ENCODE measurements at places on chromosomes 3 and 15.

GRCh38 chr15:66942649-66943390, 122.6 kb upstream of the SMAD3 start:
- no peak for DNase-seq

DNA sequence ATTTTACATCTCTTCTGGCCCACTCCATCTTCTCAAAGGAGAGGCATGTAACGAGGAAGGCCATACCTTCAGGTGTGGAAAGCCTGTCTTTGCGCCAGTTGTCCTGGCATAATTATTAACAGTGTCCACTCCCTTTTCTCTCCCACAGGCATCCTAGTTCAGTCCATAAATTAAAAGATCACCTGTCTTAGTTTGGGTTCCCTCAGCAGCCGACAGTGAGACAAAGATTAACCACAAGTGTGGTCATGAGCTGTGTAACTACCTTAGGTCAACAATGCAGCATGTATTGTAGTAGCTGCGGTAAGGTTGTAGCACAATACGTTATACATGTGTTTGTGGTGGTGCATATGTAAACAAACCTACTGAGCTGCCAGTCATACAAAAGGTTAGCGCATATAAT, 103.3 kb upstream of the GALNT15 start:
- peak; percentile 95 for DNase-seq

DNA sequence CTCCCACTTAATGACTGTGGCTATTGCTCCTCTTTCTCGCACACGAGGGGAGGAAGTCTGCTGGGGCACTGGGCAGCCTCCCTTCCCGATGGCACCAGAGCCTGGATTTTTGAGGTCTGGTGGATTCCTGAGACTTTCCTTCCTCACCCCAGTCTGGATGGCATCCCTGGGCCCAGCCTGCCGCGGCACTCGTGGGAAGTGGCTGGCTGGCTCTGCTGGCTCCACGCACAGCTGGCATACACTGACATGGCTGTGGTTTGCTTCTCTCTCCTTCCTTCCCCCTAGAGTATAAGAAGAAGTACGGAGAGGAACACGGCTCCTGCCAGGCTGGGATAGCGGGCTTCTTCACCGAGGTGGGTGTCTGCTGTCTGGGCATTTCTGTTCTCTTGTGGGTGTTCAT, 319.8 kb upstream of the LRRFIP2 start:
- no peak for DNase-seq

DNA sequence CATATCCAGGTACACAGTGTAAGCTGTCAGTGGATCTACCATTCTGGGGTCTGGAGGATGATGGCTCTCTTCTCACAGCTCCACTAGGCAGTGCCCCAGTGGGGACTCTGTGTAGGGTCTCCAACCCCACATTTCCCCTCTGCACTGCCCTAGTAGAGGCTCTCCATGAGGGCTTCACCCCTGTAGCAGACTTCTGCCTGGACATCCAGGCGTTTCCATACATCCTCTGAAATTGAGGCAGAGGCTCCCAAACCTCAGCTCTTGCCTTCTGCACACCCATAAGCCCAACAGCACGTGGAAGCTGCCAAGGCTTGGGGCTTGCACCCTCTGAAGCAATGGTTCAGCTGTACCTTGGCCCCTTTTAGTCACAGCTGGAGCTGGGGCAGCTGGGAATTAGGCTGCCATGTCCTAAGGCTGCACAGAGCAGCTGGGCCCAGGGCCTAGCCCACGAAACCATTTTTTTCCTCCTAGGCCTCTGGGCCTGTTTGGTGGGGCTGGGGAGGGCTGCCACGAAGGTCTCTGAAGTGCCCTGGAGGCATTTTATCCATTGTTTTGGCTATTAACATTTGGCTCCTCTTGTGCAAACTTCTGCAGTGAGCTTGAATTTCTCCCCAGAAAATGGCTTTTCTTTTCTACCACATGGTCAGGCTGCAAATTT, 65.5 kb upstream of the FILIP1L start:
- DNase-seq = no peak

- DNase-seq = no peak
Observed at GRCh38 chr3:52930748-52931147, 33.4 kb upstream of the STIMATE start.

GRCh38 chr3:8972639-8973038, 9.4 kb upstream of the RAD18 start:
- peak; percentile 40 for DNase-seq

GRCh38 chr3:152183473-152183872, 85.3 kb upstream of the MBNL1 start:
- DNase-seq = peak; percentile 25

DNA sequence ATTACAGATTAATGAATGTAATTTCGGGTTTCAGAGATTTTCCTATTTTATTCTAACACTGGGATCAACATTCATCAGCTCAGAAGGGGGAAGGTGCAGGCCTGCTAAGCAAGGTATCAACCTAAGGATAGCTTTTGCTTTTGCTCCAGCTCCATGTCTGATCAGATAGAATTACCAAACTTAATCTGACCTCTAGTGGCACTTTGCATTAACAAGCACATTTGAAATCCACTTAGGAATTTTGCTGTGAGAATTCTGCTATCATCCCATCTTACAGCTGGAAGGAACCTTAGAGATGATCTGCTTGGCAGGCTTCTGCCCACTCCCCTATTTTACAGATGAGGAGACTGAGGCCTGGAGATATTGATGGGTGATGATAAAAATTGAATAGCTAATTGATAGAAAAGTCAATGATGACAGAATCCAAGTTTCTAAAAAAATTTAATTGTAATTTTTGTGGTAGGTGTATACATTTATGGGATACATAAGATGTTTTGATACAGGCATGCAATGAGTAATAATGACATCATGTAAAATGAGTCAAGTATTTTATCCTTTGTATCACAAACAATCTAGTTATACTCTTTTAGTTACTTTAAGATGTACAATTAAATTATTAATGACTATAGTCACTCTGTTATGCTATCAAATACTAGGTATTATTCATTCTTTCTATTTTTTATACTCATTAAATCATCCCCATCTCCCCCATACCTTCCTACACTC, 209.2 kb upstream of the ZPLD1 start:
- DNase-seq = peak; percentile 90

- peak; percentile 41 for DNase-seq
Observed at GRCh38 chr3:132283440-132283839, 33.8 kb upstream of the ACP3 start.

DNA sequence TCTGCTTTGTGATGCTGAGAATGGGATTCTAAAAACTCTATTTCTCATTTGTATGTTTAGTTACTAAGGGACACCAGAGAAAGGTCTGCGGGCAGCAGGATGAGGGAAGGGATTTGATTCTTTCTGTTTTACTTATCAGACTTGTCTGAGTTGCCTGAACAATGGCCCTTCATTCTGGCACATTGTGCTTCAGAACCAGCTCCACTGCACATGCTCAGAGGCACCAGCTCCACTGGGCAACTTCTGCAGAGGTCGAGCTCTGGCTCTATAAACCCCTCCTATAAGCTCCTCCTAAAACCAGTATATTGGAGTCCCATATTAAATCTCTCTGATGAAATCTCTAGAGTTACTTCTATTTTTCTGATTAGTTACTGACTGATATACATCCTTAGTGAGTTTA, 453.2 kb upstream of the CDIN1 start:
- DNase-seq = no peak

DNA sequence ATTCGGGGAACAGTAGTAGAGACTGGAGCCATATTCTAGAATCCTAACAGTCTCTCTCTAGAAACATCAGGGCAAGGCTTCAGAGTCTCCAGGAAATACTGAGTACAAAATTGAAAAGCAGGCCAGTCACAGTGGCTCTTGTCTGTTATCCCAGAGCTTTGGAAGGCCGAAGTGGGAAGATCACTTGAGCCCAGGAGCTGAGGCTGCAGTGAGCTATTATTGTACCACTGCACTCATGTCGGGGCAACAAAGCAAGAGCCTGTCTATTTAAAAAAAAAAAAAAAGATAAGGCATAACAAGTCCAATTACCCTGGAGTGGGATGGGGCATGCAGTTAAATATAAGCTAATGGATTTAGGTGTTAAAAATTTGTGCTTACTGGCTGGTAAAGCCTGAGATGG, 79.0 kb downstream of the SEMA6D start:
- no peak for DNase-seq

GRCh38 chr3:42052132-42052483, 39.0 kb upstream of the TRAK1 start:
- no peak for DNase-seq

- no peak for DNase-seq
Observed at GRCh38 chr15:31261266-31262142, 65.1 kb upstream of the KLF13 start.

DNA sequence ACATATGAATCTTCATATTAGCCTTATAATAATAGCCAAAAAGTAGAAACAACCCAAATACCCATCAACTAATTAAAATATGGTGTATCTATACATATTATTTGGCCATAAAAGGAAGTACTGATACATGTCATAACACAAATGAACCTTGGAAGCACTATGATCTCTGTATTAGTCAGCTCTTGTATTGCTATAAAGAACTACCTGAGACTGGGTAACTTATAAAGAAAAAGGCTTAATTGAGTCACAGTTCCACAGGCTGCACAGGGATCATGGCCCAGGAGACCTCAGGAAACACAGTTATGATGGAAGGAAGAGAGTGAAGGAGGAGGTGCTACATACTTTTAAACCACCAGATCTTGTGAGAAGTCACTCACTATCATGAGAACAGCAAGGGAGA, 16.0 kb upstream of the CCR2 start:
- peak; percentile 68 for DNase-seq

DNA sequence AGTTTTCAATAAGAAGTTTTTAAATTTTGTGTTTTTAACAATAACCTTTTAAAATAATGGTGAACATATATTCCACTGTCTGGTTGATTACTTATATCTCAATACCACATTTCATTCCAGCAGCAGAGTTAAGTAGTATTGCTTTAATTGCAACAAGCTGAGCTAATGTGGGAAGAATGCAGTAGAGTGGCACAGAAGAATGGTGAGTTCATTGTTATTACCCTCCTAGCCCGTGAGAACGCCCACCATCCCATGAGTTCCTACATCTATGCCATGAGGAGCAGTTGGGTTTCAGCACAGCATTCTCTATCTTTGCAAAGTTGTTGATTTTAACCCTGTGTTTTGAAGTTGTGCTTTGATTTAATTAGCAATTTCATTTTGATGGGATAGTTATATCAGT, 17.8 kb upstream of the NR2E3 start:
- DNase-seq = peak; percentile 86

- DNase-seq = peak; percentile 30
Observed at GRCh38 chr3:13141991-13142412, 68.8 kb upstream of the IQSEC1 start.

DNA sequence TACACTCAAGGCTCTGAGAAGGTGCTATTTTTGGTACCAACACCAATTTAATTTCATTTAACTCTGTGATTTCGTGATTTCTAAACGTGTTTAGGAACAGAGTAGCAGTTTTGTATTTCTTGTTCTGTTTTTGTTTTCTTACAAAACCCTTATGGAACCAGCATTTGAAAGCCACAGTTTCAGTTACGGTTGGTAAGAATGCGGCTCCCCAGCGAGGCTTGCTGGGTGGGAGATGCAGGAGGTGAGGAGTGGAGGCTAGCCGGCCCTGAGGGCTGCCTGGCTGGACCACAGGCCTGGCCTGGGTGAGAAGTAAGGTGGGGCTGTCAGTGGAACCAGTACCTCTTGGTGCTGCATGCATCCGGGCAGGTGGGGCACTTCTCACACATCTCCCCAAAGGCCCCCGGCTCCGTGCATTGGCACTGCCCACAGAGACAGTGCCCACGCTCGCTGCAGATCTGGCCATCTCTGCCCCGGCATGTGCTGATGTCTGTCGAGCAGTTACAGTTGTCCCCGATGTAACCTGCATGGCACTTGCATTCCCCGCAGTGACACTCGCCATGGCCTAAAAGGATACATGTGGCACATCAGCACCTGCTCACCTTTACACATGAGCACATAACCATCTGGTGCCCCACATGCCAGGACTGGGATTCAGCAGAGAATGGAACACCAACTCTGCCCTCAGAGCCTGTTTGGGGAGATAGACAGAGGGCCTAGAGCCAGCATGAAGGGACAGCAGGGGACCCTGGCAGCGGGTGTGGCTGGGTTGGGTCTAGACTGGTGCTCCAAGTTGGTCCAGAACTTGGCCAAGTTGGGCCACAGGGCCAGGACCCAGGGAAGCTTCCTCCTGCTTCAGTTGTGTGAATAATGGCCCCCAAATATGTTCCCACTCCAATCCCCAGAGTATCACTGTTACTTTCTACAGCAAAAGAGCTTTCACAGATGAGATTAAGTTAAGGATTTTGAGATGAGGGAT, 43.4 kb downstream of the UMPS start:
- DNase-seq = no peak

- DNase-seq = no peak
Observed at GRCh38 chr3:139117136-139117675, 72.5 kb upstream of the PRR23C start.

- peak; percentile 84 for DNase-seq
Observed at GRCh38 chr3:112407214-112407887, 74.4 kb downstream of the CD200 start.

DNA sequence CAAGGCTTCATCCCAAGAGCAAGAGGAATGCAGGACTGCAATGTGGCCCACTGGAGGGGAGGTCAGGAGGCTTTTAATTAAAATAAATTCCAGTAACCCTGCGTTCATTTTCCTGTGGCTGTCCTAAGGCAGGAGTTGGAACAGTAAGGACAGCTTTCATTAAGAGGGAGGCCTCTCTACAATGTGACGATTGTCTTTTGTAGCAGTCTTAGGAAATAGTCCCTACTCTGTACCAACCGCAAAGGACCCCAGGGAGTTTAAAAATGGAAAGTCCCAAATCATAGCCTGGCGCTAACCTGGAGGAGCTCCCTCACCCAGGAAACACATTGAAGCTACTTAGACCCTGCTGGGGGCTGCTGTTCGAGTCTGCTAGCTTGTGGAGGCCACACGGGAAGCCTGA, 62.8 kb downstream of the SYNM start:
- DNase-seq = no peak

DNA sequence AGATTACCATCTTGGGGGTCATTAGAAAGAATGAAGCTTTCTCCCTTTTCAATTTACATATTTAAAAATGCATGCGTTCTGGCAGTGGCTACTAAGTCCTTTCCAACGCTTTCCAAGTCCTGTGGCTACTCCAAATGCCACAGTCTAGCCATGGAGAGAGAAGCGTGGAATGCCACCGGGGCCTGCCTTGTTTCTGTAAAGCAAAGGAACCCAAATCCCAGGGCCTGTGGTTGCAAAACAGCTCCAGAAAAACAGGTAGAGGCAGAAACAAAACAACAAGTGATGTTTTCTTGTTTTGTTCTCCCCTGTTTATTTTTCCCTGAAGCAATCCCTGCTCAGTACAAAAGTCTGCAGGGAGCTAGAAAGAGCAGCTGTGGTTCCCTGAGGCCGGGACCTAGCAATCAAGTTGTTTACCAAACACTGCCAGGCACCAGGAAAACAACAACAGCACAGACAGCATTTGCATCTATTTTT, 85.5 kb downstream of the FOXP1 start:
- DNase-seq = no peak
